ENCODE measurements at places on chromosomes 11 and 22. TPM values are rescaled to one million over a fixed set of nuclear protein-coding genes. Genes with fewer than 3 reads are reported as not detected.

DNA sequence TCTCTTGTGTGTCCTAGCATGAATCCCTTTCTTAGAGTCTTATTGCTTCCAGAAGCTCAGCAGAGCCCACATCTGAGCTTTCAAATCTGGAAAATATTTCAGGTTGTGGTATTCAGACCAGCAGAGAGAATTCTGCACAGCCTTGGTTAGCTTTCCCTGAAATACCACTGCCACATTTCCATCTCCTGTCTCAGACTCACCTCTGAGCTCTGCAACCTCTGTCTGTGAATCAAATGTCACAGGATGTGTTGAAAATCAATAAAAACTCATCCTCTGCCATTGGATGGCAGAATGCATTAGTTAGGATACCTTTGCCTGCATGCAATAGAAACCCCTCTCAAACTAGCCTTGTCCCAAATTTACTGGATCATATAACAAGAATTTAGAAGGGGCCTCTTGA is 47.7 kb downstream of the ENDOD1 start:
- no peak overlapping the region for H3K27ac ChIP-seq
- DNase-seq, result no peak
- H3K36me3 ChIP-seq, result no peaks in the 10 kb centered on the region
- peaks cover 7% of the 10 kb centered on the region for H3K4me1 ChIP-seq
- H3K4me3 ChIP-seq, result no peak overlapping the region
- H3K27me3 ChIP-seq, result peaks cover 3% of the 10 kb centered on the region

DNA sequence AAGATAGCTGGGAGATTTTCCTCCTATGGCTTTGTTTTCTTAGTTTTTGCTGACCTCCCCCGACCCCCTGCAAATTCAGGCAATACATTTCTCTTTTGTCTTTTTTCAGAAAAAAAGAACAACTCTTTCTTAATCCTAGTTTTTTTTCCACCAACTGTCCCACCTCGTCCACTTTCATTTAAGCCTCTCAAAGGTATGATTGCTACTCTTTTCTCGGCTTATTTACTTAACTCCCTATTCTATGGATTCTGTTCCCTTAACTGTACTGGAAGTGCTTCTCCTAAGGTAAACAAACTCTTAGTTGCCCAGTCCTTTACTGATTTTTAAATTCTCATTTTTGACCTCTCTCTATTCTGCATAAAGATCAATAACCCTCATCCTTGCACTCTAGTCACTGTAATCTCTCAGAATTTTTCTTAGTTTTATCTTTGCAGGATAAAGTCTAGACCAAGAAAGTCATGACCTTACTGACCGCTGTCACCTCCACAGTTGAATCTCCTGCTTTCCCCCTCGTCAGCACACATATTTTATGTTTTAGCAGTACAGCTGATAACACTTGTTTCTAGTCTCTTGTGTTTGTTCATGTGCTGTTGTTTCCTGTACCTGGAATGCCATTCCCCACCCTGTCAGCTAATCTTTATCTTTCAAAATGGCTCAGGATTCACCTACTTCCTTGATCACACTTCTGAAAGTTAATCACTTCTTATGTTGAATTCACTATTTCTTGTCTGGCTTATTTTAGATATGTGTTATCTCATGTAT is 14.9 kb downstream of the TBCEL start:
- H3K27ac ChIP-seq, result no peak overlapping the region
- H3K27me3 ChIP-seq, result no peaks in the 10 kb centered on the region
- peaks cover 20% of the 10 kb centered on the region for H3K4me1 ChIP-seq
- no peaks in the 10 kb centered on the region for H3K36me3 ChIP-seq
- no peak overlapping the region for H3K4me3 ChIP-seq
- no peak for DNase-seq

GRCh38 chr22:46058091-46058420 is 81.1 kb upstream of the WNT7B start:
- H3K4me3 ChIP-seq, result peak overlapping the region; percentile 42
- H3K27ac ChIP-seq, result peak overlapping the region; percentile 73
- H3K27me3 ChIP-seq, result no peaks in the 10 kb centered on the region
- H3K36me3 ChIP-seq, result peaks cover 7% of the 10 kb centered on the region

- H3K36me3 ChIP-seq, result no peaks in the 10 kb centered on the region
- no peak for DNase-seq
- H3K27me3 ChIP-seq, result no peaks in the 10 kb centered on the region
- no peaks in the 10 kb centered on the region for H3K4me1 ChIP-seq
- H3K27ac ChIP-seq, result no peak overlapping the region
These were observed 132.8 kb downstream of the SOX6 start for GRCh38 chr11:16223558-16223957.

Gene LINC01488
- not detected for total RNA-seq

- peaks cover 8% of the 10 kb centered on the region for H3K27me3 ChIP-seq
- DNase-seq, result no peak
- no peak overlapping the region for H3K27ac ChIP-seq
- H3K4me1 ChIP-seq, result peaks cover 11% of the 10 kb centered on the region
These were observed 1.7 kb downstream of the MN1 start for GRCh38 chr22:27799827-27800249.

- DNase-seq, result no peak
- no peaks in the 10 kb centered on the region for H3K4me1 ChIP-seq
- H3K27ac ChIP-seq, result no peak overlapping the region
- H3K36me3 ChIP-seq, result no peaks in the 10 kb centered on the region
These were observed 49.7 kb upstream of the SHISAL1 start for GRCh38 chr22:44362249-44363012.

DNA sequence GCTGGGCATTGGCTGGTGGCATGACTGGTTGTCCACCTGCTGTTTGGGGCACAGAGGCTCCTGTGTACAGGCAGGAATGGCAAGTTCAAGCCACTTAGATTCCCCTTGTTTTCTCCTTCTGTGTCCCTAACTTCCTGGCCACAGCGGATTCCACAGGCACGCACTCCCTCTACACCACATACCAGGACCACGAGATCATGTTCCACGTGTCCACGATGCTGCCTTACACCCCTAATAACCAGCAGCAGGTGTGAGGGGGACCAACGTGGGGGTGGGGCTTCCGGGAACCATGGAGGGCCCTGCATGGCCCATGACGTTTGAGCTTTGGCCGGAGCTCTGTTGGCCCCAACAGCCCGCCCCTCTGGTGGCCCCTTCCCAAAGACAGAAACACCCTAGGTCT is 7.8 kb downstream of the SIPA1 start:
- no peak overlapping the region for H3K4me3 ChIP-seq
- H3K27ac ChIP-seq, result peak overlapping the region; percentile 59
- H3K36me3 ChIP-seq, result peaks cover 29% of the 10 kb centered on the region
- no peak for DNase-seq
- H3K4me1 ChIP-seq, result peaks cover 30% of the 10 kb centered on the region
- H3K27me3 ChIP-seq, result no peaks in the 10 kb centered on the region

Gene FXYD6
- total RNA-seq, result not detected

DNA sequence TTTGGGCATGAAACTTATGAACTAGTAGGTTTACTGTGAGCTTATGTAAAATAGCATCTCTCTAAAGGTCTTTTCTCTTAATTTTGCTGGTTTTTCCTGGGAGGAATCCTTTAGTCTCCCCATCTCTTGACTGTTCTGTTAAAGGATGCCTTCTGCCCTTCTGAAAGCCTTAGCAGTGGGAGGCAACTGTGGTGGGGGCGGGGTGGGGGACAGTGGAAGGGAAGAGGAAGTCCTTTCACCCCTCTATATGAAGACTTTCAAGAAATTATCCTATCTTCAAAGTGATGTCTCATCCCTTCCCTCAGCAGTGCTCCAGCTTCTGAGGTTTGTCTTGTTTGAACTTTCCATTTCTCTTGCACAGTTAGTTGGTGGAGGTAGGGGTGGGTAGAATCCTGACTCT is 73.1 kb downstream of the ELP4 start:
- H3K36me3 ChIP-seq, result peaks cover 7% of the 10 kb centered on the region
- no peak overlapping the region for H3K4me3 ChIP-seq
- H3K4me1 ChIP-seq, result peaks cover 6% of the 10 kb centered on the region
- no peaks in the 10 kb centered on the region for H3K27me3 ChIP-seq
- no peak overlapping the region for H3K27ac ChIP-seq

Gene GAB4
- total RNA-seq, result not detected

Gene LRRN4CL
- not detected for total RNA-seq

Gene HTR3B
- total RNA-seq, result not detected

- H3K27ac ChIP-seq, result peak overlapping the region; percentile 66
- peak; percentile 60 for DNase-seq
- peaks cover 18% of the 10 kb centered on the region for H3K36me3 ChIP-seq
- no peaks in the 10 kb centered on the region for H3K27me3 ChIP-seq
- H3K4me3 ChIP-seq, result no peak overlapping the region
These were observed 39.7 kb upstream of the SUSD2 start for GRCh38 chr22:24141586-24141985.

- DNase-seq, result no peak
- no peaks in the 10 kb centered on the region for H3K27me3 ChIP-seq
- no peak overlapping the region for H3K4me3 ChIP-seq
- peaks cover 15% of the 10 kb centered on the region for H3K4me1 ChIP-seq
These were observed 309.6 kb downstream of the TBC1D22A start for GRCh38 chr22:47071807-47072641.

GRCh38 chr22:20091690-20092476 is 11.8 kb downstream of the DGCR8 start:
- no peak overlapping the region for H3K27ac ChIP-seq
- H3K27me3 ChIP-seq, result no peaks in the 10 kb centered on the region
- peaks cover 68% of the 10 kb centered on the region for H3K36me3 ChIP-seq

GRCh38 chr11:57325735-57326048 is 940 bp upstream of the TNKS1BP1 start:
- H3K27ac ChIP-seq, result peak overlapping the region; percentile 94
- H3K4me3 ChIP-seq, result peak overlapping the region; percentile 82
- DNase-seq, result no peak
- peaks cover 62% of the 10 kb centered on the region for H3K4me1 ChIP-seq

Gene OR52I1
- total RNA-seq, result not detected

Gene KRTAP5-8
- not detected for total RNA-seq

Gene PRR33
- total RNA-seq, result 0.07 TPM

- no peak within 1 kb of the TSS for H3K27ac ChIP-seq
- peaks cover 4% of the 10 kb centered on the region for H3K36me3 ChIP-seq
- H3K27me3 ChIP-seq, result peaks cover 1% of the 10 kb centered on the region
- peak within 1 kb of the TSS; percentile 78 for H3K4me3 ChIP-seq
These were observed at the start of gene JHY for GRCh38 chr11:122882189-122882856. TSS of gene JHY (plus strand) at chr11:122882759. CDS start at chr11:122885850, 3,091 bp downstream.

GRCh38 chr11:126328444-126328843 is 24.6 kb downstream of the DCPS start:
- H3K27ac ChIP-seq, result no peak overlapping the region
- H3K27me3 ChIP-seq, result no peaks in the 10 kb centered on the region
- H3K4me3 ChIP-seq, result no peak overlapping the region
- peaks cover 3% of the 10 kb centered on the region for H3K36me3 ChIP-seq
- no peak for DNase-seq

DNA sequence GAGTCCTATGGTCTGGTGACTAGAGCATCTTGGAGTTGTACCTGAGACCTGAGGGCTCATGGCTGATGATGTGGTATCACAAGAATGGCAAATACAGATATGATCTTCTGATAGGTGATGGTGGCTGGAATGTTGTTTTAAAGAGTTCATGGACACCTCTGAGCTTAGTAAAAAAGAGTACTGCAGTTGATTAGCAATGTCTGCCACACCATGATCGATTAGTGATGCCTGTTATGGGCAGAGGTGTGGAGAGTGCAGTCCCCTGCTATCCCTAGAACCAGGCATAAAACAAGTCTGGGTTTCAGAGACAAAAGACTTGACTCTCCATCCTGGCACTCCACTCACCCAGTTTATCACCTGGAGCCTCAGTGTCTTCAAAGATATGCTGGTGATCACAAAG is 1.4 kb upstream of the BATF2 start:
- no peak overlapping the region for H3K27ac ChIP-seq
- no peaks in the 10 kb centered on the region for H3K27me3 ChIP-seq
- no peak for DNase-seq
- no peak overlapping the region for H3K4me3 ChIP-seq

DNA sequence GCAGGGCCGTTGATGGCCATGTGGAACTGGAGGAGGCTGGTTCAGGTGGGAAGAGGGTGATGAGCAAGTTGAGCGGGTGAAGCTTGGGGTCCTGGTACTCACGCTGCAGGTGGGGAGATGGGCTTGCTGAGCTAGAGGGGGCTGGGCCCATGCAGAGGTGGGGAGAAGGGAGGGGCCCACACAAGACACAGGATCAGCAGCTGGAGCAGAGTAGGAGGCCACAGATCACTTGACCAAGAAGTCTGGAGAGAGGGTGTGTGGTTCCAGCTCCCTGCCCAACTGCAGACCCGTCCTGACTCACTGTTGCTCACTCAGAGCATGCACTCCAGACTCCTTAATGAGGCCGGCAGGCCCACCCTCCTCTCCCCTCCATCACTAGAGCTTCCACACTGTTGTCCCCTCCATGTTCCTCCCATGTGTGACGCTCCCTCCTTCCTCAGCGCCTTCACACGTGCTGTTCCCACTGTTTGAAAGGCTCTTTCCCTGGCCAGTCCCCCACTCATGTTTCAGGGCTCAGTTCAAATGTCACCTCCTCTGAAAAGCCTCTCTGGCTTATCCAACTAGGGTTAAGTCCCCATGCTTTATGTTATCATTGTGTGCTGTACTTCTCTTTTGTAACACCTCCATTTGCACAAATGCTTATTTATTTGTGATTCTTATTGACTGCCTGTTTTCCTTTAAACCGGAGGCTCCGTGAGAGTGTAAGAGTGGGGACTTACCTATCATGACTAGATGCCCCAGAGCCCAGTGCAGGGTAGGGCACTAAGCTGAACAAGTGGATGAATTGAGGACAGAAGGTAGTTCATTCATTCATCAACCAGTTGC is 2.3 kb downstream of the CCDC86 start:
- no peak overlapping the region for H3K27ac ChIP-seq
- peaks cover 31% of the 10 kb centered on the region for H3K36me3 ChIP-seq
- DNase-seq, result no peak
- H3K4me1 ChIP-seq, result peaks cover 33% of the 10 kb centered on the region
- H3K4me3 ChIP-seq, result peak overlapping the region; percentile 78
